ENCODE measurements at places on chromosomes 7 and 10.

DNA sequence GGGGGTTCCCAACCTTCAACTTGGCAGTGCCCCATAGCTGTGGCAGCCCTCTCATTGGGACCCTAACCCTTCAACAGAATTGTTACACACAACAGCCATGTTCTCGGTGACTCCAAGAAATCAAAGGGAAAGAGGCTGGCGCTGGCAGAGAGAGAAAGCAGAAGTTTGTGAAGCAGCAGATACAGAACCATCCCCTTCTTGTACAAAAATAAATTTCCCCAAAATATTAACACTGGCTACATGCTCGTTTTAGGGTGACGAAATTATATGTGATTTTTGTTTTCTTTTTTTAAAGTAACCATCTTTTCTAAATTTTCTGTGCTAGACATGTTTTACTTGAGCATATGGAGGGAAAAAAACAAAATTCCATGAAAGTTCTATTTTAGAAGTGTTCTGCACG, 45.2 kb upstream of the SAMD8 start:
- no peak for DNase-seq

DNA sequence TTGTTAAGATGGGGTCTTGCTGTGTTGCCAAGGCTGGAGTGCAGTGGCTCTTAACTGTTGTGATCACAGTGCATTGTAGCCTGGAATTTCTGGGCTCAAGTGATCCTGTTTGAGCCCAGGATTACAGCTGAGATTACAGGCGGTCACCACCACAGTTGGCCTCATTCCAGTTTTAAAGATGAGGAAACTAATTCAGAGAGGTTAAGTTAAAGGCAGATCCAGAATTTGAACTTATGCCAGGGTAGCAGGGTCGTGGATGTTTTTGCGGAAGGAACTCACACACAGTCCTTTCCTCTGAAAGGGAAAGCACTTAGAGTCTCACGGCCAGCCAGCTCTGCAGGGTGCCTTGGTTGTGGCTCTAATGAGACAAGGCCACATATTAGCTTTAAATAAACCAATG, 84.7 kb downstream of the MMRN2 start:
- no peak for DNase-seq

DNA sequence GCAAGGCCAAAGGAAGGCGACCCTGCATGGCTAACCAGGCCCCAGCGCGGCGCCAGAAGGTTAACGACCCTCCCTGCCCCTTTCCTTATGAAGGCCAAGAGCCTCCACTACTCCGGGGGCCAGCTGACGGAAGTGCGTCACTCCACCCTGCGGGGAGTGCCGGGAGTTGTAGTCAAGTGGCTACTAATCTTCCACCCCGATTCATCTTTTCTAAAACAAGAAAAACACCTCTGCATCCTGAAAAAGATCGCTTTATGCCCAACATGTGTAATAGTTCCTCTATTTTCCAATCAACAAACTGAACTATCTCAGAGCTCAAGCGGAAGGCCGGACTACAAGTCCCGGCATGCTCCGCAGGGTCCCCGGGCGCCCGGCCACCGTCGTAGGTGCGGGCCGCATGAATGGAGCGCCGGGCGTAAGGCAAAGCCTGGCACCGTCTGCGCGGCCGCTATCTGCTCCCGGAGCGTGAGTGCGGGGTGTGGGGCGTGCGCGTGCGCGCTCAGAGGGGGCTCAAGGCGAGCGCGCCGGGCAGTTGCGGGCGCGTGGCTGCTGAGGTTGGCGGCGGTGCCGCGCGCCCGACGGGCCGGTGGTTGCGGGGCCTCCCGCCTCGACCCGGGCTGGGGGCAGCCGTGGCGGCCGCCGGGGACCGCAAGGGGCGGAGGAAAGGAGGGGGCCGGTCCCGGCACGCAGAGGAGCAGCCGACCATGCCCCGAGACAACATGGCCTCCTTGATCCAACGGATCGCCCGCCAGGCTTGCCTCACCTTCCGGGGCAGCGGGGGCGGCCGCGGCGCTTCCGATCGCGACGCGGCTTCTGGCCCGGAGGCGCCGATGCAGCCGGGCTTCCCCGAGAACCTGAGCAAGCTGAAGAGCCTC, at the start of gene ADO:
TSS of gene ADO (plus strand) at position 365 of the 875 bp plus-strand sequence. CDS start at position 705, 340 bp downstream.
- peak; percentile 76 for DNase-seq

DNA sequence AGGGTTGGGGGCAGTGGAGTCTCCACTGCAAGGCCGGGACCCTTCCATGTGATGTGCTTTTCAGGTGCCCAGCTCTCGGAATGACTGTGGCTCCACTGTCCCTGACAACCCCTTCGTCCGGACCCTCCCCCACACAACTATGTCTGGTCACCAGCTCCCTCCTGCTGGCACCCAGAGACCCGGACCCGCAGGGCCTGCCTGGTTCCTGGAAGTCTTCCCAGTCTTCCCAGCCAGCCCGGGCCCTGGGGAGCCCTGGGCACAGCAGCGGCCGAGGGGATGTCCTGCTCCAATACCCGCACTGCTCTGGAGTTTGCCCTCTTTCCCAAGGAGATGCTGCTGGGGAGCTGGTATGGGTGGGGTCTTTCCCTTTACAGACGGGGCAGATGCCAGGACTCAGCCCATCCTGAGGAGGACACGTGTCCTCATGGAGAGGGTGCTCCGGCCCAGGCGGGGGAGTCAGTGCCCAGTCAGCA, 5.5 kb downstream of the ATP6V0E2 start:
- DNase-seq = no peak

- peak; percentile 5 for DNase-seq
These were observed 512.9 kb downstream of the ATRNL1 start for GRCh38 chr10:115606086-115606485.

- no peak for DNase-seq
These were observed 190.8 kb downstream of the GATA3 start for GRCh38 chr10:8245131-8245813.

DNA sequence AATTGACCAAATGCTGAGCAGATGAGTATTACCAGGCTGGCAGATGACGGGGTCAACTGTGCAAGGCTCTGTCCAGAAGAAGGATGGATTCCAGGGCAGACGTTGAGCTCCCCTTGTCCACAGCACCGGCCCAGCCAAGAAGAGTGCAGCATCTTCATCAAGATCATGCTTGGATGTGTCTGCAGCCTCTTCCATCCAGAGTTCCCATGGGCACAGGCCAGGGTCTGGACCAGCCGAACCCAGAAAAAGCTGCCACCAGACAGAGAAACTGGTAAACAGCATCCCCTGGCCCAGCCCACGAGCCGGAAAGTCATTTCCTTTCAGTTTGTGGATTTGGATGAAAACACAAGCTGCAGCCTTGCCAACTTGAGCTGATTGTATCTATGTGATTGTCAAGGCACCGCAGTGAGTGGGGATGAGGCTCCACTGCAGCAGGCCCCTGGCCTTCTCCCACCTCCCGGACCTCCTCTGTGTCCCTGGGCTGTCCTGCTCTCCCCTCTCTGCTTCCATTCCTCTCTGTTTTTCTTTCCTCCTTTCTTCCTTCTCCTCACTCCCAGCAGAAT, 321.8 kb downstream of the TCERG1L start:
- DNase-seq = no peak

- DNase-seq = no peak
These were observed 109.1 kb downstream of the PFKFB3 start for GRCh38 chr10:6311700-6312330.

GRCh38 chr10:109259293-109259692, 664.0 kb downstream of the XPNPEP1 start:
- peak; percentile 70 for DNase-seq

- no peak for DNase-seq
These were observed 64.6 kb downstream of the WDR37 start for GRCh38 chr10:1120801-1121211.

DNA sequence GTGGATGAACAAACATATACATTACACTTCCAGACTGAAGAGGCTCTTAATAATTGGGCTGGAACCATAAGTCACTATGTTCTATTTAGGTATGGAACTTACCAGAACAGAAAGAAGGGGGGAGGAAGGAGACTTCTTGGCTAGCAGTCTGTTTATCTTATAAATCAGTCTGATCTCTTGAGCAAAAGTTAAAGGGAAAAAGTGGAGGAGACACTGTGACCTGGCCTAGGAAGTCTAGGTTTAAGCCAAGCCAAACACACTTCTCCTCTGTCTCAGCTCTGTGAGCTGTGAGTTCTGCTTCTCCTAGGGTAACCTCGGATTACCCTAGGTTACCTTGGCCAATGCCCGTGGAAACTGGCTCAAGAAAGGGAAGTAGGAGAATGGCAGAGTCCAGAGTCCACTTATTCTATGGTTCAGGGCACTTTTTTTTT, 95.2 kb downstream of the PFKFB3 start:
- no peak for DNase-seq

GRCh38 chr7:148110097-148110868, 480.3 kb upstream of the C7orf33 start:
- DNase-seq = no peak

- no peak for DNase-seq
These were observed 257.8 kb upstream of the PPP2R2D start for GRCh38 chr10:131642966-131643365.

- DNase-seq = no peak
These were observed 165.5 kb downstream of the CPED1 start for GRCh38 chr7:121153995-121154394.

DNA sequence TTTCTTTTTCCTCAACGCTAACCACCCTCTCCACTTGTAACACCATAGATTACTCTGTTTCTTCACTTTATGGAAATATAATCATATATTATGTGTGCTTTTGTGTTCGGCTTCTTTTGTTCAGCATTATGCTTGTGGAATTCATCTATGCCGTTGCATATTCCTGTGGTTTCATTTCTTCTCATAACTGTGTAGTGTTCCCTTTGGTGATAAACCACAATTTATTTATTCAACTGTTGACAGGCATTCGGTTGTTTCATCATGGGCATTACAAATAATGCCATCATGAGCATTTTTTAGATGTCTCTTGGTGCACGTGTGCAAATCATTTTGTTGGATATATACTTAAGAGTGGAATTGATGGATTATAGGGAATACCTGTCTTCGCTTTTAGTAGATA, 12.1 kb downstream of the AVL9 start:
- peak; percentile 64 for DNase-seq

- DNase-seq = no peak
These were observed 1.4 kb downstream of the ETV1 start for GRCh38 chr7:13988065-13988464.

DNA sequence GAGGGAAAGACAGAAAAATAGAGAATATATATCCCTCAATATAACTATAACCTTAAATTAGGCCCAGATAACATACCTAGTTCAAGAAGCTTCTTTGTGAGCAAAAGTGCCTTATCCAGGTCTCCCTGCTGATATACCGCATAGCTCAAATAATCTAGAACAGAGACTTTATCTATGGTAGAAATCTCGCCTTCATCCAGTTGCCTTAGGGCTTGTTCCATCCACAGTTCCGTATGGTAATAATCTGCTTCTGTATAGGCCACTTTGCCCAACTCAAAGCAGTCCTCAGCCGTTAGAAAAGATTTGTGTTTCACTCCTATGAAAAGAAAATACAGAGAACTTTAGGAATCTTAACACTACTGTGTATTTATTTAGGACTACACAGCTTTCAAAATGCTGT, 43.4 kb downstream of the P4HA1 start:
- no peak for DNase-seq

GRCh38 chr7:1723254-1723653, 53.2 kb downstream of the ELFN1 start:
- no peak for DNase-seq
